ENCODE measurements at places on chromosomes 2 and 18.

DNA sequence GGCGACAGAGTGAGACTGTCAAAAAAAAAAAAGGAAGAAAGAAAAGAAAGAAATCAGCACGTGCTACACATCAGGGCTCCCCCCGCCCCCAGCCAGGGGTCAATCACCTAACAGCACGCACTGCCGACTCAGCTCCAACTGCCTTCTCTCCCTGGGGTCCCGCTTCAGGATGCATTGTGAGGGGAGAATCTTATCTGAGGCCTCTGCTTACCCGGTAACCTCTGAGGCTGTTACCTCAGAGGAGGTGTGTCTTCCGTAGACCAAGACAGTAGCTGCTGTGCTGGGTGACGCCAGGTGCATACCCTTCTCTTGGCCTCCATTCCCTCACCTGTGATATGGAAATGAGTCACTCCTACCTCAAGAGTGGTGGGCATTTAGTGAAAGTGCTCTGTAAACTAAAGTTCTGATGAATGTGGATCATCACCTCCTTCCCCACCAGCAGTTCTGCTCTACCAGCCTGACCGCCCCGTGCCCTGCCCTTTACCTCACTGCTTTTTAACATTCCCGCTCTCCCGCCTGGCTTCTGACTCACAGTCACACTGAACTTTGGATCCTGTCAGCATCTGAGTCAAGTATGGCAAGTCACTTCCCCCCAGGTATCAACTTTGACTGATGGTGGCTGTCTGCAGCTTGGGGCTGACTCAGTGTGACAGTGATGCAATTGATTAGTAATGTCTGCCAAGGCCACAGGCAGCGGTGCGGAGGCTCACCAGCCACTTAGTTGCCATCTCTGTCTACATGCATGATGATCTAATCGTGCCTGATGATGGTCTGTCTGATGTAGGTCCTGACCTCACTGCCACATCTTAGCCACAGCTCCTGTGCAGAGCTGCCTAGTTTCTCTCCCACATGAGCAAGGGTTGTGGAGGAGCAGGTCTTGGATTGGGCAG, 20.1 kb downstream of the ARID5A start:
- no peak for DNase-seq

DNA sequence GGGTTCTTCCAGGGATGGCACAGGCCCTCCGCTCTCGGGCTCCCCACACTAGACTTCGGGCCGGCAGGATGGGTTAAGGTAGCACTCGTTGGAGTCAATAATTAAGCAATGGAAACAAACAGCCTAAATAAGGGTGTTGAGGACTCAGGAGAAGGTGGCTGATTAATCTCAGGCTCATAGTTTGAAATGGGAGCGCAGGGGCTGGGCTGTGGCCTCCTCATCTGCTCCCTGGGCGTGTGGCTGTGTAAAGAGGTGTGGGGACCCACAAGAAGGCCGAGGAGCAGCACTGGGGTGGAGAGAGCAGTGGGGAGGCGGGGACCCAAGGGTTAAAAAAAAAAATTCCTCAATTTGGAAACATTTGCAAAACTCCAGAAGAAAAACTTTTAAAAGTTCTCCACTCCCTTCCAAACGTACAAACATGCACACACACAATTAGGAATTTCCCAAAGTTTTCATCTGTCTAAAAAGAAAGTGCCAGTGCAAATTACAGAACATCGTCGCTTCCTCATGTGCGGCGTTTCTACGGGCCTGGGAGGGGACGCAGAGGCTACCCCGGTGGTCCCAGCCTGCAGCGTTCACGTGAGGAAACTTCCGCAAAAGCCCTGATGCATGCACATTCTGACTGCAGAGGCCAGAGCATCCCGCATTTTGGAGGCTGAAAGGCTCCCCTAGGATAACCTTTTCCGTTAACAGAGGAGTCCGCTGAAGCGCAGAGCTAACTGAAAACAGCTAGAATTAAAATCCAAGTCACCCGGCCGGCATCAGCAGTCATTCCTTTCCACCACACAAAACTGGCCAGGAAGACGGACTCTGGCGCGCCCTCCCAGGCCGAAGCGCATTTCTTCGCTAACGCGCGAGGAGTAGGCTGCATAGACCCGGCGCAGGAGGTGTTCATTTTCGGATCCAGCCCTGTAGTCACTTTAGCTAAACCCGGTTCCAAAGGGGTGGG, 1.0 kb upstream of the TUBB6 start:
- no peak for DNase-seq

DNA sequence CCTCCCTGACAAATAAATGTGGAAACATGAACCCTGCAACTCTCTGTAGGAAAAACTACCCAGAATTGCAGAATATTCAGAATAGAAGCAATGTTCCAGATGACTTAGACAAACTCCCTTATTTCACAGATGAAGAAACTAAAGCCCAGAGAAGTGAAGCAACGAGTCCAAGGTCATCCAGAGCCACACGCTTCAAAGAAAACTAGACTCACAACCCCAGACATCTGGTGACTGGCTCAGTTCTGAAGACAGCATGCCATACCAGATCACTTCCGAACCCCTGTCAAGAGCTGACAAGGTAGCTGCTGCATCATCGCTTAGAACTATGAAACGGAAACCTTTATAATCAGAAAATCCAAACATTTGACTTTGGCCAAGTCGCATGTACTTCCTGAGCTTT, 101.3 kb downstream of the PID1 start:
- no peak for DNase-seq

- DNase-seq = no peak
Observed at GRCh38 chr18:55857956-55858355, 270.0 kb upstream of the TCF4 start.

GRCh38 chr2:112758711-112759110, 5.7 kb downstream of the CKAP2L start:
- DNase-seq = no peak

GRCh38 chr2:225274751-225275150, 124.8 kb upstream of the NYAP2 start:
- DNase-seq = no peak

GRCh38 chr2:100998235-100998573, 3.9 kb upstream of the RPL31 start:
- DNase-seq = no peak

DNA sequence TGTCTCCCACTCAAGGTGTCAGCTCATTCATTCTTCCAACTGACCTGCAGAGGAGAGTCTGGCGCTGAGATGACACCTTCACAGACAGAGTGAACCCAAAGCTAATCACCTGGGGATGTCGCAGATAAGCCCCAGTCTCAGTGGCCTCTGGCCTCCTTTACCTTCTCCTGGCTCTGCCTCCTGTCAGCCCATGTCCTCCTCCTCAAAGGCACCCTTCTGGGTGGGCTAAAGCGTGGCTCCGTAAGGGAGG, 194.1 kb downstream of the MIB1 start:
- no peak for DNase-seq

GRCh38 chr2:71824436-71824835, 323.2 kb downstream of the CYP26B1 start:
- DNase-seq = no peak

- DNase-seq = no peak
Observed at GRCh38 chr18:57561728-57562423, 24.6 kb downstream of the FECH start.

DNA sequence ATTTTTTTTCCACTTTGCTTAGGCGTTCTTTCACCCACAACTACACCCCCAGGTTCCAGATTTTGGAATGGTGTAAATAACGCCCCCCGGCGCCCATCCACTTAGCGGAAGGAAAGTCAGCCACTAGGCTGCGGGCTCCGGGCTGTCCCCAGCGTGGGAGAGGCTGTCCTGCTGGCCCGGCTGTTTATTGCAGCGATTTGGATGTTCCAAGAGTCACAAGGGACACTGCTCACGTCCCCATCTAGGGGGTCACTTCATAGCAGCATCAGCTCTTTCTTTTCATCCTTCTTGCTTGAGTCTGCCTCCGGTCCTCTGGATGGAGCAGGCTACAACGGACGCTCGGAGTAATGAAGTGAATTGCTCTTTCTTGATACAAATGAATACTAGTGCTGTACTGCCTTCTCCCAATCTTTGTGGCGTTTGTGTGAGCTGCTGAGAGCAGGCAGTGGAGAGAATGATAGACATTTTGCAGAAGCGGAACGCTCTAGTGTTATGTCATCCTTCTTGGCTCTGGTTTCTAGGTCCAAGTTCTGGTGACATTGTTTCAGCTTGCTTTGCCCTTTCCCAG, 50.7 kb upstream of the PAIP2B start:
- no peak for DNase-seq

DNA sequence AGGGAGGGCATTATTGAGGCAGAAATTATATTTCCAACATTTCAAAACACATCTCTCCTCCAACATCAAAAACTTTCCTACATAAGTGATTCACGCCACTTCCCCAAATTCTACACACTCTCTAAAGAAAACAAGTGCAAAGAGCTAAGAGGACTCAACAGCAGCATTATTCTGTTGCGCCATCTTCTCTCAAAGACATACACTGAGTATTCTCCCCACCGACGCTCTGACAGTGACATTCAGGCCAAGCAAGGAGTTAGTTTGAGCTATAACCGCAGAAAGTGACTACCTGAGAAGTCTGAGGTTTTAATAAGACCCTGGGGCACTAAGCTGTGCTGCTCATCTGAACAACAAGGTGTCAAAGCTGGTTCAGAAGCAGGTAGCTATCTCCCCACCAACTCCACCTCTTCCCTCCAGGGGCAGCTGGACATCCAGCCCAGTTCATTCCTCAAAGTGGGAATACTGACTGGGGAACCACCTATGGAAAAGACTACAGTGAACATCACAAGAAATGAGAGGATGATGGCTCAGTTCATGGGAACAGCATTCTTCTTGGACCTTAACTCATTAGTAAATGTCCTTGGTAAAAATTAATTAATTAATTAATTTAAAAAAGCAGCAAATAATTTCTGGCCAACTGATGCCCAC, 309.5 kb upstream of the CCDC68 start:
- DNase-seq = no peak

- no peak for DNase-seq
Observed at GRCh38 chr2:3768960-3769765, 65.8 kb downstream of the DCDC2C start.

DNA sequence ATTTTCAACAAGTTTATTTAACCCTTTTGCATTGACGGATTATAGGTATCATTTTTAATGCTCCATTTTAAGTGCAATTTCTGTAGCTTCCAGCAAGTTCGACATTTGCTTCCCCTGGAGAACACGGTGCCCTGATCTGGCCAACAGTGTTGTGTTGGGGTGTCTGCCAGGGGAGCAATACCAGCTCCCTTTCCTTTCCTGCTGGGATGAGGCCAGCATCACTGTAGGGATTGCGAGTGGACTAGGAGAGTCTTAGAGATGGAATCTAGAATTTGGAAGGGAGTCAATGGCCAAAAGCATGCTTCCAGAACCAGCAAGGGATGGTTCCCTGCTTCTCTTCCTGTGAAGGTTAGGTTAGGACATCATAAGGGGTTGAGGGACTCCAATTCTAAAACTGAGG, 135.2 kb downstream of the RTN4 start:
- no peak for DNase-seq

GRCh38 chr18:57077786-57078552, 68.9 kb upstream of the BOD1L2 start:
- no peak for DNase-seq

DNA sequence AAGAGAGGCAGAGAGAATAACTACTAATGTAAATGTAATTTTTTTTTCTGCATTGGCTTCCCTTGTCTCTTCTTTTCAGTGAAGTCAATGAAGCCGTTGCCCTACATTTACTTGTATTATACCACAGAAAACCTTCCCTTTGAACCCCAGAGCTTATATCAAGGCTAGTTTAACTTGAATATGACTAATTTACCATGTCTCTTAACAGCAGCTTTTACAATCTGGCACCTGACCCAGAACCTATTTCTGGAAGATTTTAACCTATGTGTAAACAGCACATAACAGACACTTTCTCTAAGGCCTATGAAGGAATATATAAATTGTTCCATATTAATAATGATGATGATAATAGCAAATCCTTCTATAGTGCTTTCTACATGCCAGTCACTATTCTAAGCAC, 580.5 kb upstream of the NXPH2 start:
- no peak for DNase-seq

DNA sequence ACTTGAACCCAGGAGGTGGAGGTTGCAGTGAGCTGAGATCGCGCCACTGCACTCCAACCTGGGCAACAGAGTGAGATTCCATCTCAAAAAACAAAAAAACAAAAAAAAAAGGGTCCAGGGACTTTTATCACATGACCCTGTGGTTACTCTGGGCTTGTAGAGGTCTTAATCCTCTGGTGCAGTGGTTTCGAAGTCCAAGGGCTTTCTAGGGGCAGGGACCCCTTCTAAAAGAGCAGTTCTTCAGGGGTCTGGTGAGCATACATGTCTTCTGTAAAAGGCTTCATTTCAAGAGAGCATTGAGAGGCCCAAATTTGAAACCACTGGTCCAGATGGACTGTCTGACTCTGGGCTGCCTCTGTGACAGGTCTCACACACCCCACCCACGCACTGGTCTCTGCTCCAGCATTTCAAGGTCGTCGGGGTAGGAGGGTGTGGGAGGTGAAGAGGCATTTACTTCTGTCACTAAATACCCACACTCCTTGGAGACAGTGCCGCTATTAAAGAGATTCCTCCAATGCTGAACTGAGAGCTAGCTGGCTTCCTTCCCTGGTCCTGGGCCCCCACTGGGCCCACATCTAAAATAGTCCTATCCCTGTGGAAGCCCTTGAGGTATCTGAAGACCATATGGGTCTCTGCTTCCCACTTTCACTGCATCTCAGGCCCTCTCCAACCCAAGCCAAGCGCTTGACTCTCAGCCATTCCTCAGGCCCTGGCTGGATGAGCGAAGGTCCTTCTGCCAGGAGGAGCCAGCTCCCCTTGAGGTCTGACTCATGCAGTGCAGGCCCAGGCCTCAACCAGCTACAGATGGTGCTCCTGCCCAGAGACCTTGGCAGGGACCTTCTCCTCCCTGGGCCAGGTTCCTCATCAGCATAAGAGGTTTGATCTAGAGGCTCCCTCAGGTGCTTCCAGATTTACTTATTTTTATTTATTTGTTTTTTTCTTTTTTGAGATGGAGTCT, 44.8 kb downstream of the PAX8 start:
- DNase-seq = no peak

DNA sequence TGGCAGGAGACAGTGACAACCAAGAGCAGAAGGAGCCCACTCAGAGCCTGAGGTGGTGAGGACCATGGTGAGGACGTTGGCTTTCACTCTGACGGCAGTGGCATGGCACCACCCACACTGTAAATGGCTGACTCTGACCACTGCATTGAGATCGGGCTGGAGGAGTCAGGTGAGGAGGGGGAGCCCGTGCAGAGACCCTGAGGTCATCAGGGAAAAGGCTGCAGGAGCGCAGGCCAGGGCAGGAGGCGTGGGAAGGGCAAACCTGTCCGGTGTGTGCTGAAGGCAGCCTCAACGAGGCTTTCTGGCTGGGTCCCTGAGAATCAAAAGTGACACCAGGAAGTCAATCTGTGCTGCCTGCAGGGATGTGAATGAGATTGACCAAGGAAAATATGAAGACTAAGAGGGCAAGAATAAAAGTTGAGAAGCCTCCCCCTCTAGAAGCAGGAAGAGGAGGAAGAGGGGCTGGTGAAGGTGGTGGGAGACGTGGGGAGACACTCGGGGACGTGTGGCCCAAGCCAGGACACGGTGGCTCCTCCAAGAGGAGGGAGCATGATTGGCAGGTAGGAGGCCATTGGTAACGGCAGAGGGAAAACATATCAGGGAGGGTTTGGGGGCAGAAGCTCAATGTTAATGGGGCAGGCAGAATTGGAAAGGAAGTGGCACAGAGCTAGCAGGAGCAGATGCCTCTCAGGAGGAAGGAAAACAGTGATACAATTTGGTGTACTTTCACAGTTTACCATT, 2.0 kb upstream of the OR6B3 start:
- no peak for DNase-seq
